ENCODE measurements at places on chromosomes 7 and 10.

GRCh38 chr7:11748884-11749283 is 83.1 kb downstream of the THSD7A start:
- no peak for ATAC-seq

DNA sequence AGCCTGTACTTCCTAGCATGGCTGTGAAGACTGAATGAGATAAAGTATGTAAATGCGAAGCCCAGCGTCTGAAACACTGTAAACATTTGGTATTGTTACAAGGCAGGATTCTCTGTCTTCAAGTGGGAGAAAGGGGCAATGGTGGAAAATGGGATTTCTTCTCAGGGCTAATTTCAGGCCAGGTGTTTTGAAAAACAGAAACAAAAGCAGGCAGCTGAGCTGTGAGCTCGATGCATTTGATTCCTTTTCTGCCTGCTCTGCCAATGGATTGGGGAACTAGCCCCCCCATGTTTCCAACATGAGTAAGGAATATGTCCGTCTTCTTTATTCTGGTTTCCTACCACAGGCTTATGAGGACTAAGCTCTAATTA is 732.1 kb upstream of the AUTS2 start:
- ATAC-seq = no peak

DNA sequence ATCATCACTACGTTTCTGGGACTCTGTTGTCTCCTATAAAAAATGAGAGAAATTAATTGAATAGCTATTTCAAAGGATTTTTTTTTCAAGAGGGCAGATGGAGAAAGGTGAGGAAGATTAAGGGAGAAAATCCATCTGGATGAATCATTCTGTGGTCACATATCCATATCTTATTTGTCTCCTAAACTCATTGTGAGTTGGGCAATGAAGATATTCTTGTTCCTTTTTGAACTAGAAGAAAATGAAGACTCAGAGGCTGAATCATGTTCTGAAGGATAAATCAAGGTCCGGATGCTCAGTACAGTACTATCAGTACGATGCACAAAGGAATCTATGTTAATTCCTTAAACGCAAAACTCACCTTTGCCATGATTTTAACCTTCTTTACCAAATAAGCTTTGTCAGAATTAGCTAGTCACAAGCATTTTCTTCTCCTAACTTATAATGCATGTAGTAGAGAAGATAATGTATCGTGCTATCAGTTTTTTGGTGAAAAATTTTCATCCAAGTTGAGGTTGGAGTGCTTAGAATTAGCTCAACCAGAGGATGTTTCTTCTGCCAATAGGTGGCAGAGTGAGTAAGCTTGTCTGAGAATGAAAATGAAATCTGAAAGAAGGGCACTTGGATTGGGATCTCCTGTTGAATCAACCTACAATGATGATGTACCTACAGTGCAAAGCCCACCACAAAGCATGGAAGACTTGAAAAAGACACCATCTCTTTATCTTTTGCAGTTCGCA is 446.9 kb downstream of the KIF20B start:
- no peak for ATAC-seq

- ATAC-seq = no peak
Measured at GRCh38 chr7:88395715-88396114, 89.0 kb upstream of the STEAP4 start.

DNA sequence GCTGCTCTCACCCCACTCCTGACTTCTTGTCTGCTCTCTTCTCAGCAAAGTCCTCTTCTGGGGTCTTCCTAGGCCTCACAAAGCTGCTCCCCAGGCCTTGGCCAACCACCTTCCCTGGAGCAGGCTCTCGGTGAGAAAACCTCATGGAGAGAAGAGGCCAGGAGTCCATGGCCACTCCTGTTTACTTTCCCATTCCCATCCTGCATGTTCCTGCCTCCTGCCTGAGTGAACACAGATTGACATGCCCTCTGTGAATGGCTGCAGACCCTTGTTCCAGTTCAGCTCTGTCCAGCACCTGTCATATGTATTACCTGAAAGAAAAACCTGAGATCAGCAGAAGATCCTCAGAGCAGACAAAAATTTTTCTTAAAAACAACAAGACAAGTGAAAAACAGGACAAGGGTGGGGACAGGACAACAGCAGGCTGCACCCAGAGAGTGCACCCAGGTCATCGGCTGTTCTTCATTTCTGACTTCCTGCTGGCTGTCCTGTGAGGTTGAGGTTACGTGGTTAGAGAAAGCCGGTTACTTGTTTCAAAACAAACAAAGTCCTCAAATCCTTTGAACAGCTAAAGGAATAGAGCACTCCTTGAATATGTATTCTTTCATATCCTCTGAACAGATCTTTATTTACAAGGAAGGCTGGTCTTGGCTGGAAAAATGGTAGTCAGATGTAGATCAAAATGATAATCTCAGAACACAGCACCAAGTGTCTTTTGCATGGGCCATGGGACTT is 34.0 kb upstream of the DLD start:
- peak; percentile 52 for ATAC-seq

DNA sequence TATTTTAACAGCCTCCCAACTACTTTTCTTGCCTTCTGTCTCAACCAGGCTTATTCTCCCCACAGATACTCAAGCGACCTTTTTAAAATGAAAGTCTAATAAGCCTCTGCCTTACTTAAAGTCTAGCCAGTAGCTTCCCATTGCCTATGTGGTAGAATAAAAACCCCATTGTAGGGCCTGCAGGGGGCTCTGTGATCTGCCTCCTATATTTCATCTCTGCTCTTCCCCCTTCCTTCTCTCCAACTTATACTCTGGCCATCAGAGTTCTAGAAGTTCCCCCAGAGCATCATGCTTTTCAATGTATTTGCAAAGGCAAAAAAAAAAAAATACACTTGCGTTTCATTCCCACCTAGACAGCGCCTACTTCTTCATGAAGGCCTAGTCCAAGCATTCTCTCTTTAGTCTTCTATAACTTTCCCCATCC is 167.7 kb upstream of the ADO start:
- no peak for ATAC-seq

- ATAC-seq = no peak
Measured at GRCh38 chr10:5947471-5948207, 29.7 kb downstream of the IL15RA start.

GRCh38 chr7:133050200-133050995 is 31.5 kb downstream of the CHCHD3 start:
- ATAC-seq = no peak

DNA sequence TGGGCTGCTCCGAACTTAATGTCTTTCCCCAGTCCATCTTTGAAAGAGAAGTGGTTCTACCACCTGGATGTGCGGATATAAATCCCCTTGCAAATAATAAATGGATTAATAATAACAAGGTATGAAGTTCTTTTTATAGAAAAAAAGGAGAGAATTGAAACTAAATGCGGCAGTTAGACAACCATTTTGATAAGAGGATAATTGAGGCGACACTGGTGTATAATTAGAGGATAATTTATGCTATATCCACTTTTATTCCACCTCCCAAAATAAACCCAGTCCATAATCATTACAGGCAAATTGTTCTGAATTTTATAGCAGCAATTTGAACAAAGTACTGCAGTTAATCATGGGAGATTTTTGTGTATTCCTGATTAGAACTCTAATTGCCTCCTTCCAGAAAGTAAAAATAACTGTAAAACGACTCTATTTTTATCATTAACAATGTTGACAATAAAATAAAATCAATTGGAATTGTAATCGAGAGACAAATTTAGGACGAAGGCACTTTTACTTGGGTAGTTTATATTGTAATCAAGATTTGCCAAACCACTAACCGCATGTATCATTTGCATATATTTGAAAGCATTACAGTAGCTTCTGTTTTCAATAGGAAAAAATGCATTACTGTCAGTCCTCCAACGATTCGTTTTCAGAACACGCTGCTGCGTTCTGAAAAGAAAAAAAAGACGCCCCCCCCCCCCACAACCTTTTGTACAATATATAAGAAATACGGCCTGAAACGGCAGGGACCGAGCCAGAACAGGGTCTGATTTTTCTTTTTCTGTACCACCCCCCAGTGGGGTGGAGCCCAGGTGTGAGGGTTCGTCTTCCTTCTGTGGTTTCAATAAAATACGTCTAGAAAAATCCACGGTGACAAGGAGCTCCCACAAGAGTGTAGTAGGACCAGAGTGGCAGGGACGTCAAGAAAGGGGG is 838 bp upstream of the DLX6 start:
- no peak for ATAC-seq

- no peak for ATAC-seq
Measured at GRCh38 chr7:88278881-88279280, 27.8 kb downstream of the STEAP4 start.

GRCh38 chr7:68362745-68363518 is 1235.3 kb upstream of the AUTS2 start:
- ATAC-seq = no peak

GRCh38 chr10:86726677-86726999 is 29.8 kb upstream of the BMPR1A start:
- no peak for ATAC-seq

- ATAC-seq = no peak
Measured at GRCh38 chr7:52465216-52465615, 570.2 kb upstream of the POM121L12 start.

- no peak for ATAC-seq
Measured at GRCh38 chr7:444606-445005, 75.0 kb downstream of the PDGFA start.

DNA sequence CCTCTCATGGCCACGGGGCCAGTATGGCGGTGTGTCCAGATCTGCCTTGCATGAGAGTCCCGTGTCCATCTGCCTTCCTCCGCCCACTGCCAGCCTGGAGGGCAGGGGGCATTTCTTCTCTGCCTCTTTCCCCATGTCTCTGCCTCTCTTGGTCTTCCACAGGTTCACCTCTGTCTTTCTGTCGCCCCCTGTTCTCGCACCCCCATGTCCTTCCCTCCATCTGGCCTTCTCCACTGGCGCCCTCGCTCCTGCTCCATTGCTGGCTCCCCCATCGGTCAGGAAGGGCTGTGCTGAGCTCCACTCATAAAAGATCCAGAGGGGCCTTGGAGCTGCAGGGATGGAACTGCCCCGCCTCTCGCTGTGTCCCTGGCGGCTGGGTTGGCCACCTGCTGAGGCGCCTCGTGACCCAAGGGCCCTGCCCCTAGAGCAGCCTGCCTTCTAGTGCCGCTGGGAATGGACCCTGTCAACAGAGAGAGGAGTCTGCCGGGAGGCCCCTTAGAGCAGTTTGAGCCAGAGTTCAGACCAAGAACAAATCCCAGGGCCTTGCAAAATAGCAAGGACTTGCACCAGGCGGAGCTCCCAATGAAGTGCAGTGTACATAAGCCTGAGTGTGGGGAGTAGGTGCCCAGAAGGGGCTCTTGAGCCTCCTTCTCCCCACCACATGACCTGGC is 42.0 kb downstream of the GOLGA7B start:
- no peak for ATAC-seq

DNA sequence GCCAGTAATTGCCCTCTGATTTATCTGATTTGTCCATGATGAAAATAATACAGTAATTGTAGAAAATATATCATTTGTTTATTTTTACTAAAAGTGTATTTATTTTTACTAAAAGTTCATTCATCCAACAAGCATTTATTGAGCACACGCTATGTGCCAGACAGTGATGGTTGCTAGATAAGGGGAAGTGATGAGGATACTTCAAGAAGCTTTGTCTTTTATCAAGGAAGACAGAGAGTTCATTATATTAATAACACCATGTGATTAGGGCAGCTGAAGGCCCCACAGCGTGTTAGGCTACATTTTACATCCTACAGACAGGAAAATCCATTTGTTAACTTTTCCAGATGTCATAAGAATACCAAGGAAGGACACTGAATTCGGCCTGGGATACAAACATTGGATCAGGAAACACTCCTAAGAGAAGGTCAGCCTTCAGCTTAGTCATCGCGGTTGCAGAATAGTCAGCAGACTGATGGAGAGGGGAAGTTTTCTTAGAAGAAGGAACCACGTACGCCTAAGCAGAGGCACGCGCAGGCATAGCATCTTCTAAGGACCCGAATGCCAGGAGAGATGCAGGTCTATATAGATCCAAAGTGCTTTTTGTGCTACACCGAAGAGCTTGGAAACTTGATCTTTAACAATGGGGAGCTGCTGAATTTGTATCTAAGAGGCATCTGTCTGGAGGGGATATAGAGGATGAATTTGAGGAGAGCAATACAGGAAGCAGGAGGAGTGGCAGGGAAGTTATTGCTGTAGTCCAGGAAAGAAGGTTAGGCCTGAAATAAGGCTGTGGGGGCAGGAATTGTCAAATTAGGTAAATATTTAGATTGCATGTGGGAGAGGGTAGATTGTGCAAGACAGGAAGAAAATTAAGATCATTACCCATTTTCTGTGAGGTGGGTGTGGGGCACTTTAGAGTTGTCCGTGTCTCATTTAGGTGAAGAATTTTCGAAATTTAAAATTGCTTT is 85.7 kb downstream of the LRGUK start:
- no peak for ATAC-seq

- no peak for ATAC-seq
Measured at GRCh38 chr7:118559207-118559606, 334.7 kb downstream of the ANKRD7 start.

- no peak for ATAC-seq
Measured at GRCh38 chr7:76394957-76395356, 14.5 kb downstream of the SSC4D start.

DNA sequence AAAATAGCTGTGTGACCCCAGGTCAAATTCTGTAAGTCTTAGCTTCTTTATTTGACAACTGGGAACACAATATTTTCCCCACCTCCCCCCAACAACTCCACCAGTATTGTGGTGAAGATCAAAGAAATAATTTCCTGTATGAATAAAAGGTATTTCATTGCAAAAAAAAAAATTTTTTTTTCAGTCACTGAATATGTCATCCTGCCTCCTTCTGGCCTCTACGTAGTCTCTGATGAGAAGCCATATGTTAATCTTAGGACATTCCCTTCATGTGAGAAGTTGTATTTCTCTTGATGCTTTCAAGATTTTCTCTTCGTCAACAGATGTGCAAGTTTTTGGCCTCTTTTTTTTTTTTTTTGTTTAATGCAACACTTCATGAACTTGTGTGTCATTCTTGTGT is 33.0 kb downstream of the ZNF33A start:
- no peak for ATAC-seq

GRCh38 chr7:100886936-100887515 is 2.5 kb downstream of the UFSP1 start:
- ATAC-seq = no peak

GRCh38 chr10:113937756-113938155 is 83.3 kb downstream of the NHLRC2 start:
- ATAC-seq = no peak

- no peak for ATAC-seq
Measured at GRCh38 chr7:143516981-143517380, 39.3 kb downstream of the TAS2R41 start.

GRCh38 chr10:123912466-123912865 is 20.9 kb upstream of the CPXM2 start:
- ATAC-seq = no peak

DNA sequence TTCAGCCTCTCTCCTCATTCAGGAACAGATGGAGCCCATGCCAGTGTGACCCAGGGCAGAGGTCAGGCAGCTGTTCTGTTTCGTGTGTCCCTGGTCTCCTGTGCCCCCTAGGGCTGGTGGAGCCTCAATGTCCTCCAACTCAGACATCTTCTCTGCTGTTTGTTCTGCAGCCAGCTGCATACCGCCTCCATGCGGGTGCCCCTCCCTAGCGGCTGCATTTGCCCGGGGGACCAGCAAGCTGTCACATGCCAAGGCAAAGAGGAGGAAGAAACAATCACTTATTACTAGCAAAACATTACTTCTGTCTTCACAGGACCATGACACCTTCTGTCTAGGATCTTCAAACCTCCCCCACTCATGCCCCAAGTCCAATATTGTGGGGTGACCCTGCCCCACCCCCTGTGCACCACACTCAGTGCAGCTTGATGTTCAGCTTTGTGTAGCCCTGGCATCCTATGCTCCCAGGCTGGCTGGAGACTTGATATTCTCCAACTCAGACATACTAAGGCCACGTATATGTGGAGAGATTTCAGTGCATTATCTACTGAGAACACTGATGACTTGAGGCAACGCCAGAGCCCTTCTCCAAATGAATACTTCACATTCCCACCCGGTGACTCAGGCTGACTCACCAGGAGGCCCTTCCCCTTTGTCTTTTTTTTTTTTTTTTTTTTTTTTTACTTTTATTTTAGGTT is 188.9 kb downstream of the SKIDA1 start:
- no peak for ATAC-seq

All from stimulated activated memory B cell treated with anti-CD40 and anti-IgM and Interleukin-4, amounts not matched to agents 10 μg/mL and 1 μg/mL and 100 μg/mL, for 72 hours (primary cell).